CD4-positive, alpha-beta memory T cell (primary cell): ENCODE measurements at places on chromosomes 2 and 18.

DNA sequence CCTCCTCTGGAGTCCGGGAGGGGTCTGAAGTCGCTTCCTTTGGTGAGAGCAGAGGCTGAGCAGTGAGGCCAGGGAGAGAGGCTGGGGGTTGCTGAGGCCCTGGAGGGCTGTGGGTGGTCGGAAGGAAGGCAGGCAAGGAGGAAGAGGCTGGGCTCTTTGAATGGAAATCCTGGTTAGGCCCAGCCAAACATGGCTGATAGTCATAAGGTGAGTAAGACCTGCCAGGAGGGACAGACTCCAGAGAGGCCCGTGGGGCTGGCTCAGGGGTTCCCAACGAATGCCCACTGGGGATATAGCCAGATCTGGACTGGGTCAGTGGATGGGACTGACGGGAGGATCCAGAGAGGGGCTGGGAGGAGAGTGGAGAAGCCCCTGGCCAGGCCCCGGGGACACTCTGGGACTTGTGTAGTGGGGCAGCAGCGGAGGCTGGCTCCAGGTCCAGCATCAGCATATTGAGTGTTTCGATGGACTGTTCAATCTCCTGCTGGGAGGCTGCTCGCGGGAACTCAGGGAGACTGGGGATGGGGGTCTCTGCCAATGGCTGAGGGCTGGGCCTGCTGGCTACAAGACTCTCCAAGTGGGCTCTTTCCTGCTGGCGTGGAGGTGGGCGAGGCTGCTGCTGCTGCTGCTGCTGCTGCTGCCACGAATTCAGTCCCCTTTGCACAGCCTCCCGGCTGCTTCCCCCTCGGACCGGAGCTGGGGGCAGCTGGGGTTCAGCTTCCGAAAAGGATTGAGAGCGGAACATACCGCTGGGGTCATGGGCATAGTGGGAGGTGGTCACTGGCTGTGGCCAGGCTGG lies 155.0 kb downstream of the TNS1 start:
- no peaks in the 10 kb centered on the region for H3K4me1 ChIP-seq
- H3K27me3 ChIP-seq, result no peaks in the 10 kb centered on the region
- DNase-seq, result no peak
- no peaks in the 10 kb centered on the region for H3K36me3 ChIP-seq
- no peak overlapping the region for H3K27ac ChIP-seq

DNA sequence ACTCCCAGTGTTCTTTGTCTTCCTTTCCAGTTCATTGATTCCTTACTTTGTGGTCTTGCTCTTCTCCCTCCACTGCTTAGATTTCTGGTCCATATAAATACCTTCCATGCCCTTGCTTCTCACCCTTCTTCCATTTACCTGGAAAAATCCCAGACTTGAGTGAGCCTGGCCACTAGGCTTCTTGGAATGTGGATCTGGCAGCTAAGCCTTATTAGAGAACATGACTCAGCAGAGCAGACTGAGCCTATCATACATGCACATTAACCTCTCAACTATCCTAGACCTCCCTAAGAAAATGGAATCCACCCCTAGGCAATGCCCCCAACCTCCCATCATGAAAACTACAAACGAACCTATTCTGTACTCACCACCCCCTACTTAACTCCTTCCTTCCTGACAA lies 127.7 kb downstream of the RHBDD1 start:
- H3K27ac ChIP-seq, result no peak overlapping the region
- H3K36me3 ChIP-seq, result no peaks in the 10 kb centered on the region
- DNase-seq, result no peak
- no peaks in the 10 kb centered on the region for H3K4me1 ChIP-seq
- no peaks in the 10 kb centered on the region for H3K27me3 ChIP-seq

GRCh38 chr2:189111063-189111715 lies 68.4 kb downstream of the COL5A2 start:
- H3K4me3 ChIP-seq, result no peak overlapping the region
- H3K4me1 ChIP-seq, result no peaks in the 10 kb centered on the region
- H3K27me3 ChIP-seq, result no peaks in the 10 kb centered on the region
- no peak overlapping the region for H3K27ac ChIP-seq

- no peaks in the 10 kb centered on the region for H3K36me3 ChIP-seq
- no peak for DNase-seq
- H3K4me3 ChIP-seq, result no peak overlapping the region
- no peaks in the 10 kb centered on the region for H3K4me1 ChIP-seq
- no peak overlapping the region for H3K27ac ChIP-seq
These were observed 2.2 kb downstream of the RND3 start for GRCh38 chr2:150485114-150485870.

GRCh38 chr2:6442252-6442985 lies 423.3 kb downstream of the CMPK2 start:
- no peak overlapping the region for H3K4me3 ChIP-seq
- H3K27me3 ChIP-seq, result no peaks in the 10 kb centered on the region
- H3K27ac ChIP-seq, result no peak overlapping the region
- H3K4me1 ChIP-seq, result no peaks in the 10 kb centered on the region

- no peak overlapping the region for H3K4me3 ChIP-seq
- no peaks in the 10 kb centered on the region for H3K27me3 ChIP-seq
- H3K27ac ChIP-seq, result no peak overlapping the region
These were observed 33.3 kb downstream of the NDUFA10 start for GRCh38 chr2:239991689-239992314.

- no peaks in the 10 kb centered on the region for H3K4me1 ChIP-seq
- no peak for DNase-seq
- H3K27ac ChIP-seq, result no peak overlapping the region
- H3K36me3 ChIP-seq, result no peaks in the 10 kb centered on the region
- no peak overlapping the region for H3K4me3 ChIP-seq
These were observed 257.2 kb downstream of the CYRIA start for GRCh38 chr2:16408331-16409005.

GRCh38 chr2:105186967-105187498 lies 54.5 kb upstream of the GPR45 start:
- no peak overlapping the region for H3K4me3 ChIP-seq
- H3K27me3 ChIP-seq, result no peaks in the 10 kb centered on the region
- H3K27ac ChIP-seq, result no peak overlapping the region
- no peaks in the 10 kb centered on the region for H3K4me1 ChIP-seq

DNA sequence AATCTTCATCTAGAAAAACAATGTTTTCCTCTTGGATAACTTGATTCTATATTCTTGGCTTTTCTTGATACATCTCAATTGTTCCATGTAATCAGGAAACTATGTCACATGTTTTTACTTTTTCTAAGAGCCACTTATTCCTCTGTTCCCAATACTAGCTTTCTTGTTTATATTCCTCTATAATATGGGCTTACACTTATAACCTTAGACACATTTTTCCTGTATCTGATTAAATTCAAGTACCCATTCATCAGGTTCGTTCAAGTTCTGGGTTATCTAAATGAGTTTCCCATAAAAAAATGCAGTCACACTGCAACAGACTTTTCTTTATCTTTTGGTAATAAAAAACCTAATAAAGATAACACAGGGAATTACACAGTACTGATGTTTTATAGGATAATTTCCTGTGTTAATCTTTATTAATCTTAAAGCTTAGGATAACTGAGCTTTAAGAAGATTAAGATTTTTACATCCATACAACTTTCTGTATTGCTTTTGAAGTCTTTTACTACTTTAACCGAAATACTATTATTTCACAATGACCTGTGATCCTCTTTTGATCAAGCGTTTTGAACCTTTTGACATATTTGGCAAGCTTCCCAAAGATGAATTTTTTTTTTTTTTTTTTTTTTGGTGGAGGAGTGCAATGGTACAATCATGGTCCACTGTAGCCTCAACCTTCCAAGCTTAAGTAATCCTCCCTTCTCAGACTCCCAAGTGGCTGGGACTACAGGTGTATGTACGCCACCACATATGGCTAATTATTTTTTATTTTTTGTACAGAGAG lies 44.3 kb upstream of the C2orf66 start:
- H3K27ac ChIP-seq, result no peak overlapping the region
- no peaks in the 10 kb centered on the region for H3K4me1 ChIP-seq
- H3K4me3 ChIP-seq, result no peak overlapping the region

DNA sequence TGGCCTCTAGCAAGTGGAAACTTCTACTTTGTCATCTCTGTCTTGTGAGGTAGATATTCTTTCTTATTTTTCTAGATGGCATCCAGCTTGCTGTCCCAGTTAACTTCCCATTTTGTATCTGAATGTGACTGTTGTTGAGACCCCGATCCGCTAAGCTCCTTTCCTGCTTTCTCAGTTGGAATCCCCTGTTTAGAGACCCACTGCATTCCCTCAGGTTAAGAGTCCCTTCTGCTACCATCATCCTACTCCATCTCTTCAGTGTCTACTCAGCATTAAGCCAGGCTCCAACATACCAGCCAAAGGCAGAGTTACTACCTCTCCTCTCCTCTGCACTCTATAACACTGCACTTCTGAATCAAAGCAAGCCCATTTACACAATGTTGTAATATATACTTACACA lies 1300.4 kb upstream of the CHAC2 start:
- no peaks in the 10 kb centered on the region for H3K36me3 ChIP-seq
- H3K27ac ChIP-seq, result no peak overlapping the region
- no peak overlapping the region for H3K4me3 ChIP-seq
- no peak for DNase-seq
- no peaks in the 10 kb centered on the region for H3K4me1 ChIP-seq

GRCh38 chr2:2590841-2591541 lies 259.9 kb upstream of the MYT1L start:
- H3K4me3 ChIP-seq, result no peak overlapping the region
- no peaks in the 10 kb centered on the region for H3K4me1 ChIP-seq
- H3K27me3 ChIP-seq, result no peaks in the 10 kb centered on the region
- DNase-seq, result no peak

DNA sequence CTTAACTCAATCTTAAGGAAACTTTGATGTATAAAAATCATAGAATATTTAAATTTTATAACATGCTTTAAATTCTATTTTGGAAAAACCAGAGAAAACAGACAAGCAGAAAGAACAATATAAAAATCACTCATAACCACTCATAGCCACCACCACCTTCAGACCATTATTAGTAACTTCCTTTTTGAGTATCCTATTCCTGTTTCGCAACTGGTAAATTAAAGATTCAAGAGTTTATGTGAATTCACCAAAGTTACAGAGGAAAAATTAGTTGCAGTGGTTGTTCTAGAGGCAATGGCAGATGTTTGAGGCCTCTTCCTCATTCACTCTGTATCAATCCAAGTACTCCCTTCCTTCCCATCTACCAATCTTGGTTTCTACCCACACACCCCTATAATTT lies 49.3 kb upstream of the PROKR1 start:
- peaks cover 7% of the 10 kb centered on the region for H3K4me1 ChIP-seq
- no peak overlapping the region for H3K27ac ChIP-seq
- no peaks in the 10 kb centered on the region for H3K36me3 ChIP-seq
- no peak for DNase-seq

DNA sequence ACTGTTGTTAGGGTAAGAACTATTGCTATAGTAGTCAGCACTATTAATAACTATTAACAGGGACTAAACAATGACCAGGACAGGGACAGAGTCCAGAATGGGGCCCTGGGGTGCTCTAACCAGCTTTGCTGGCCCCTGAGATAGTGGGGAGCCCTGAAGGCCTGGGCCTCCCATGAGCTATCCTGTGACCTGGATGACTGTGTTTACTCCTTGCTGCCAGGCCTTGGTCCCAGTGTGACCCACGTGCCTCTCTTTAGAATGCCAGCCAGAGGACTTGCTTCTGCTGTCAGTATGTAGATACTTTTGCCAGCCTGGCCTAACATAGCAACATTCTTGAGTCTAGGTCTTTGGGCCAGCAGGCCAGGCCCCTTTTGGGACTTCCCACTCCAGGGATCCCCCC lies 11.4 kb downstream of the CDK5R2 start:
- no peak for DNase-seq
- H3K36me3 ChIP-seq, result no peaks in the 10 kb centered on the region
- no peak overlapping the region for H3K27ac ChIP-seq
- peaks cover 12% of the 10 kb centered on the region for H3K27me3 ChIP-seq

DNA sequence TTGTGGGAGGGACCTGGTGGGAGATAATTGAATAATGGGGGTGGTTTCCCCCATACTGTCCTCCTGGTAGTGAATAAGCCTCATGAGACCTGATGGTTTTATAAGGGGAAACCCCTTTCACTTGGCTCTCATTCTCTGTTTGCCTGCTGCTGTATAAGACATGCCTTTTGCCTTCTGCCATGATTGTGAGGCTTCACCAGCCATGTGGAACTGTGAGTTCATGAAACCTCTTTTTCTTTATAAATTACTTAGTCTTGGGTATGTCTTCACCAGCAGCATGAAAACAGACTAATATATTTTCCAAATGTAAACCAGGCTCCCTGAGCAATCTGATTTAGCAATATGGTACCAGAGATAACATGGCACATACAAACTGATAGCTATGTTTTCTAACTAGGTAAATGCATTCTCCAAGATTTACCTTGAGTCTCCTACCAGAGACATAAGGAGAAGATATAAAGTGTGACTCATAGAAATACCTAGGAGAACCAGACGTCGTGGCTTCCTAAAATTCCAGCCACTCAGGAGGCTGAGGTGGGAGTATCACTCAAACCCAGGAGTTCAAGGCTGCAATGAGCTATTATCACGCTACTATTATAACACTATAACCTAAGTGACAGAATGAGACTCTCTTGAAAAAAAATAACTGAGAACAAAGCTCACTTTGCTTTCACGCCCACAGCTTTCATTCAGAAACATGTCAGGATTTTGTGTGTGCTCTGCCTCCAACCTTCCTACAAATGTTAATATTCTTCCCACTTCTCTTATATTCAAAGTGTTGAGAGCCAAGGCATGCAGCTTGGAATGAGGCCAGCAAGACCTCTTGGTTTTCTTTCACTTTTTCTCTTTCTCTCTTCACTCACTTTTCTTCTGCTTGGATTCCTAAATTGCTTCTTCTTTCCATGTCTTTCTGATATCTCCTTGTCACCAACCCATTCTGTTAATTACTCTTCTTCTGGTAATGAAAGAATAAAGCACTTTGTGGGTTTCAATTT lies 263.9 kb upstream of the UBE2E3 start:
- no peaks in the 10 kb centered on the region for H3K27me3 ChIP-seq
- no peak overlapping the region for H3K27ac ChIP-seq
- no peak for DNase-seq
- no peak overlapping the region for H3K4me3 ChIP-seq
- no peaks in the 10 kb centered on the region for H3K36me3 ChIP-seq

GRCh38 chr2:8309131-8309530 lies 372.7 kb upstream of the ID2 start:
- peaks cover 84% of the 10 kb centered on the region for H3K4me1 ChIP-seq
- H3K36me3 ChIP-seq, result no peaks in the 10 kb centered on the region
- H3K27ac ChIP-seq, result no peak overlapping the region
- H3K4me3 ChIP-seq, result no peak overlapping the region

GRCh38 chr2:28338831-28339321 lies 53.8 kb upstream of the FOSL2 start:
- H3K27ac ChIP-seq, result no peak overlapping the region
- DNase-seq, result no peak
- H3K27me3 ChIP-seq, result no peaks in the 10 kb centered on the region
- H3K36me3 ChIP-seq, result no peaks in the 10 kb centered on the region

DNA sequence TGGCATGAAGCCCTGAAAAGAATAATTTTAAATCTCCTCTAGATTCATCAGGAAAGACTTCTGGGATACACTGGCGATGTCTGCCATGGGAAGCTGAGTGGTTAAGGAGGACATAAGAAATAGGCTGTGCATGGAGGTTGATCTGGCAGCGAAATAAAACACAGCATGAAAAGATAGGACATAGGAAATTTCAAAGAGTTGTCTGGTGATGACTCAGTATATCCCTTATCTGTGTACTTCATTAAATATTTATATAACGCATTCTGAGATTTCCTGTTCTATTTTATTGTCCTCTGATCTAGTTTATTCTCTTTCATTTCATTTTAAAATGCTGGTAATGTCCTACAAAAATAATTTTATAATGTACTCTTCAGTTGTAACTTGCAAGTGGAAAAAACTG lies 1337.3 kb upstream of the DDX18 start:
- H3K27ac ChIP-seq, result no peak overlapping the region
- H3K27me3 ChIP-seq, result no peaks in the 10 kb centered on the region
- DNase-seq, result no peak
